Fibroblast of villous mesenchyme (primary cell): ENCODE measurements at places on chromosomes 2 and 18. TPM values are rescaled to one million over a fixed set of nuclear protein-coding genes. Genes with fewer than 3 reads are reported as not detected.

The FOXI3 gene
- total RNA-seq = not detected in 2 replicates

DNA sequence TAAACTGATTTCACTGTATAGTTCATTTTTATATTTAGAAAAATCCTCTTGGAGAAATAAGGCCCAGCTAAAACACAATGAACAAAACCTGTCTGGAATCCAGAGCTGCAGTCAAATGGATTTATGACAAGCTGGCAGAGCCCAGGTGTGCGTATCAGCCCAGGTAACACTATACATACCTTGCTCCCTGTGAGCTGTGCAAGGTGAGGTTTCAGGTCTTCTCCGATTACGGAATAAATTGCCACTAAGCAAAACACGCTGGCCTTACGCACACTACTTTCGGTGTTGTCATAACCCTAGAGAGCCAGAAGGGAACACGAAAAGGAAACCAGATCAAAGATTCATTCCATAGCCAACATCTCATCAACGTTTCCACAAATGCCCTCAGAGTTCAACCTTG is 61.9 kb upstream of the TFCP2L1 start:
- no peak for DNase-seq

DNA sequence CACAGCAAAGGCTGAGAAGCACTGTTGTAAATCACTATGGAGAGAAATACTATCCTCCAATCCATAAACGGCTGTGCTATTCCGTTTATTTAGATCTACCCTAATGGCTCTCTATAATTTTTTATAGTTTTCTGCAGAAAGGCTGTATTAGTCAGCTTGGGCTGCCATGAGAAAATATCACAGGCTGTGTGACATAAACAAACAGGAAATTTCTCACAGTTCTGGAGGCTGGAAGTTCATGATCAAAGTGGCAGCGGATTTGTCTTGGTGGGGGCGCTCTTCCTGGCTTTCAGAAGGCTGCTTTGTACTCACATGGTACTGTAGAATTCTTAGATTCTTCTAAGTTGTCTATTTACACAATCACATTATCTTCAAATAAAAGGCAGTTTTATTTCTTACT is 44.1 kb downstream of the C1D start:
- DNase-seq = peak; percentile 30

GRCh38 chr2:98350411-98350810 is 4.2 kb downstream of the CNGA3 start:
- no peak for DNase-seq

The CRACDL gene
- not detected in 2 replicates for total RNA-seq

DNA sequence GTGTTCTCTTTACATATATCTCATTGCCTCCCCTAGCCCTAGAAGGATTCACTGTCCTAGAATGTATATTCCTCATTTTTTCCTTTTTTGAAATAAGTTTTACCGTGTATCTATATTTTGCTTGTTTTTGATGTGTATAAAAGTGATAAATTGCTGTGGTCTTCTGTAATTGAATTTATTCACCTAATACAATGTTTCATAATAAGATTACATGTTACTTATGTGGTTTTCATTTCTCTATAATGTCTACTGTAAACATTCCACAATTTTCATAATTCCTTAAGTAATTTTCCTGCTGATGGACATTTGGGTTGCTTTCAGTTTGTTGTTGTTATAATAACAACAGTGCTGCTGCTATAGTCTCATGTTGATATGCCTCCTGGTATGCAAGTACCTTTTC is 118.2 kb downstream of the PHLPP1 start:
- no peak for DNase-seq

DNA sequence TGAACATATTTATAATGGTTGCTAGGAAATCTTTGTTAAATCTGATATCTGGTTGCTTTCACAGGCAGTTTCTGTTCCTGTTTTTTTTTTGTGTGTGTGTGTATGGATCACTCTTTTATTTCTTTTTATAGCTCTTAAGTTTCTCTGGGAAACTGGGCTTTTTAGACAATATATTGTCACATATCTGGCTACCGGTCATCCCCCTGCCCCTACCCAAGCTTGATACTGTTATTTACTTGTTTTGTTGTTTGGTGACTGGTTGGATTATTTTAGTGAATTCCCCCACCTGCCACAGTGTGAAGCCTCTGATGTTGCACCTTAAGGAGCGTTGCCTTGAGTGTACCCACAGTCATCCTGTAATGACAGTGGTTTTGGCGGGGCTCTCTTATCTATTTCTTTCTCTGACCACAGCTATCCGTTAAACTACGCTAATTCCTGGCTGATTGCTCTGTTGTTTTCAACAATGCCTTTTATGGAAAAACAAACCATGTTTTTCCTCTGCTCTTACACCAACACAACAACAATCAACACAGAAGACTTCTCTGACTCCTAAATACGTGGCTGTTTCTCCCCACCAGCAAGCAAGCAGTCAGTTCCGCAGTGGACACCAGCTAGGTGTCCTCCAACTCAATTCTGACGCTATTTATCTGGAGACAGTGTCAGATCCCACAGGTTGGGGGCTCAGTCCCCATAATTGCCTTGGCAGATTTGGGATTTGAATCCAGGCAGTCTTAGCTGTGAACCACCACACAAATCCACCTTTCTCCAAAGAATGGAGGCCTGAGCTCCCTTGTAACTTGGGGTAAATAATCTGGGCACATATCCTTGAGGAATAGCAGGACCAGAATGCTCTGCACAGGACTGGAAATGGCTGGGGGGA is 10.9 kb downstream of the GNLY start:
- peak; percentile 78 for DNase-seq

DNA sequence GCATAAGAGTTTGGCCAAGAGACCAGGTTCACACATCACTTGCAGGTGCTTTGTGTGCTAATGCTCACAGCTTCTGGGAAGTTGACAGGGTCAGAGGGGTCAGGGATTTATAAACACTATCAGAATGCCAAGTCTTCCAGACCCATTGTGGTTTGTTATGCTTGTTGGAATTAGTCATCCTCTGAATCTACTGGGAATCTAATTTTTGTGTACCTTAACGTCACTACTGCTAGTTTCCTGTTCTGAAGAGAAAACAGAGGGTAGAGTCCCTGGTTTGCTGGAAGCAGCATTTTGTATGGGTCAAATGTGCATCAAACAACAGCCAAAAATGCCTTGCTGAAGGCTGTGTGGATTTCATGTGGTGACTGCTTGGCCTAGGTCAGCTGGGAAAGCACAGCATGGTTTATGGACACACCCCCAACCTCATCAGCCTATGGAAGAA is 33.3 kb downstream of the ANTXR1 start:
- DNase-seq = peak; percentile 85

The ELOA2 gene
- not detected in 2 replicates for total RNA-seq

The CXCR2 gene
- total RNA-seq = not detected in 2 replicates

- DNase-seq = no peak
Observed at GRCh38 chr18:295756-296490, 28.1 kb upstream of the THOC1 start.
